ENCODE measurements at places on chromosomes 7 and 10.
A peak's percentile ranks its signal among the peaks of the same experiment; 100 is the strongest.

DNA sequence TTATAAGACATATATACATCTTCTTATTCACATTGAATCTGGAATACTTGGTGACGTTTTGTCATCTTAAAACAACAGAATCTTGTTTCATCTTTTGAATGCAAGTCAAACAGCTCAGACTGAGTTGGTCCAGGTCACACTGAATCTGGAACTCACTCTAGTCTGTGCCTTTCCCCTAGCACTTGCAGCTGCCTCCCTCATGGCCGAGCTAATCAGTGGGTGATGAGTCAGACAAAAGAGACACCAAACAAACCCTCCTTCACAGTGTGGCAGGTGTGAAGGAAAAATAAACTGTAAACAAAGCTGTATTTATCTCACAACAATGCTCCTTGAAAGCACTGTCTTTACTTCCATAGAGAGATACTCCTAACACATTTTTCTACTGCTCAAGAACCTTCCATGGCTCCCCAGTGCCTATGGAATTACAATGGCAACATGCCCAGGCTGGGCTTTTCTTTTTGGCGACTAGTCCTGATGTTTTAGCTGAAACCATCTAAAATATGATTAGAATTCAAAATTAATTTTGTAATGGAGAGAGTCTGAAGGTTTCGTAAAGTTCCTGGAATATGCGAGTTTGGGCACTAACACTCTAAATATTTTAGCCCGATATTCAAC lies 140.0 kb downstream of the ZNF365 start:
- peaks cover 18% of the 10 kb centered on the region for H3K4me1 ChIP-seq
- H3K36me3 ChIP-seq = no peaks in the 10 kb centered on the region
- H3K27me3 ChIP-seq = no peaks in the 10 kb centered on the region
- no peak for DNase-seq

GRCh38 chr7:47951374-47951773 lies 3.1 kb upstream of the PKD1L1 start:
- peaks cover 8% of the 10 kb centered on the region for H3K4me1 ChIP-seq
- no peak for DNase-seq

DNA sequence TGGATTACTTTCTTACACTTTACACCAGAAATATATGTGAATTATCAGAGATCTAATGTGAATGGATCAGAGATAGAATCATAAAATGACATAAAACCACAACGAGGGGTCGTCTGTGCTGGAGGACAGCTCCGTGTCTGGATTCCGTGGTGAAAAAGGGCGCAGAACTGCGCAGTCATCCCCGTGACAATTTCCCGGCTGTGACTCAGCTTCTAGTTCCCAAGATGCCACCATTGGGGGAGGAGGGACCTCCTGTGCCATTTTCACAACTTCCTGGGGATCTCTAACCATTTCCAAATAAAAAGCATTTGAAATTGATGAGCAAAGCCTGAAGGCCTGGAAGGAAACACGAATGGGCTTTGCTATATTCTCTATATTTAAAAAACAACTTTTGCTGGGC lies 72.1 kb downstream of the PDGFA start:
- H3K4me3 ChIP-seq = no peak overlapping the region
- H3K27ac ChIP-seq = no peak overlapping the region
- H3K4me1 ChIP-seq = peaks cover 12% of the 10 kb centered on the region
- no peaks in the 10 kb centered on the region for H3K36me3 ChIP-seq
- no peak for DNase-seq

- peaks cover 2% of the 10 kb centered on the region for H3K36me3 ChIP-seq
- H3K27me3 ChIP-seq = no peaks in the 10 kb centered on the region
- DNase-seq = no peak
- no peaks in the 10 kb centered on the region for H3K4me1 ChIP-seq
These were observed 56.1 kb downstream of the ZNF727 start for GRCh38 chr7:64101126-64101942.

DNA sequence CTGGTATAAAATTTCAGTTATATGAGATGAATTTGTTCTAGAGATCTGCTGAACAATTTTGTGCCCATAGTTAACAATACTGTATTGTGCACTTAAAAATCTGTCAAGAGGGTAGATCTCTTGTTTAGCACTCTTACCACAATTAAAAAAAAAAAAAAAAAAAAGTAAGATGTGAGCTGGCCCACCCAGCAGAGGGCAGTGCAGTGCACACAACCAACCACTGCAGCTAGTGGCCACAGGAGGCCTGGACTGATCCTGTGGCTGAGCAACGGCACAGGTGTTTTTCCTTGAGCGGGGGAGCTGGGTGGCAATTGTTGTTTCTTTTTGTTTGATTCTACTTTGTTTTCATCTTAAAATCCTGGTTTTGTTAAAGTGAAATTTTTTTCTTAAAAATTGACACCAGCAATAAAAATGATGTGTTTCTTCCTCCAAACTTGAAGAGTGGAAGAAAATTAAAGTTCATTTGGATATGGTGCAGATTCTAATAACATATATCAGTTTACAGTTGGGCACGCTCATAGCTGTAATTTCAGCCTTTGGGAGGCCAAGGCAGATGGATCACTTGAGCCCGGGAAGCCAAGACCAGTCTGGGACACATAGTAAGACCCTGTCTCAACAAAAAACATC lies 171.1 kb upstream of the TBX20 start:
- no peak overlapping the region for H3K27ac ChIP-seq
- no peaks in the 10 kb centered on the region for H3K36me3 ChIP-seq
- H3K4me1 ChIP-seq = no peaks in the 10 kb centered on the region
- peak; percentile 23 for DNase-seq

DNA sequence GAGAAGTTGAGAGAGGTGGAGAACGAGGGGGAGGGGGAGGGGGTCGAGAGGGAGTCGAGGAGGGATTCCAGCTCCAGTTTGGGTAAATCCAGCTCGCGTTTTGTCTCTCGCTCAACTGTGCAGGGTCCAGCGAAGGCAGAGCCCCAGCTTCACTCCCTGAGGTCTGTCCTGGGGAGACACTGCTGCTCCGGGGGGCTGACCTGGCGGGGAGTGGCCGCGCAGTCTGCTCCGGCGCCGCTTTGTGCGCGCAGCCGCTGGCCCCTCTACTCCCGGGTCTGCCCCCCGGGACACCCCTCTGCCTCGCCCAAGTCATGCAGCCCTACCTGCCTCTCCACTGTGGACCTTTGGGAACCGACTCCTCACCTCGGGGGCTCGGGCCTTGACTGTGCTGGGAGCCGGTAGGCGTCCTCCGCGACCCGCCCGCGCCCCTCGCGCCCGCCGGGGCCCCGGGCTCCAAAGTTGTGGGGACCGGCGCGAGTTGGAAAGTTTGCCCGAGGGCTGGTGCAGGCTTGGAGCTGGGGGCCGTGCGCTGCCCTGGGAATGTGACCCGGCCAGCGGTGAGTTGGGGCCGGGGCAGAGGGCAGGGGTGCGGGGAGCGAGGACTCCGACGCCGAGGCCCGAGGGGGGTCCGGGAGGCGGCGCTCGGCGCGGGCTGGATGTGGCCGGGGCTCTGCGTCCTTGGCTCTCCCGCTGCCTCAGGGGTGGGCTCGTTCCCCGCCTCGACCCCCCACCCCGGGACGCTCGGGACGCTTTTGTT lies at the start of gene TET1:
Gene TET1, plus strand, starts transcription at position 152 of the 757 bp plus-strand sequence. CDS start 12,002 bp downstream, outside the sequence.
- H3K4me3 ChIP-seq = peak within 1 kb of the TSS; percentile 82
- peaks cover 26% of the 10 kb centered on the region for H3K4me1 ChIP-seq
- DNase-seq = no peak
- no peaks in the 10 kb centered on the region for H3K36me3 ChIP-seq

DNA sequence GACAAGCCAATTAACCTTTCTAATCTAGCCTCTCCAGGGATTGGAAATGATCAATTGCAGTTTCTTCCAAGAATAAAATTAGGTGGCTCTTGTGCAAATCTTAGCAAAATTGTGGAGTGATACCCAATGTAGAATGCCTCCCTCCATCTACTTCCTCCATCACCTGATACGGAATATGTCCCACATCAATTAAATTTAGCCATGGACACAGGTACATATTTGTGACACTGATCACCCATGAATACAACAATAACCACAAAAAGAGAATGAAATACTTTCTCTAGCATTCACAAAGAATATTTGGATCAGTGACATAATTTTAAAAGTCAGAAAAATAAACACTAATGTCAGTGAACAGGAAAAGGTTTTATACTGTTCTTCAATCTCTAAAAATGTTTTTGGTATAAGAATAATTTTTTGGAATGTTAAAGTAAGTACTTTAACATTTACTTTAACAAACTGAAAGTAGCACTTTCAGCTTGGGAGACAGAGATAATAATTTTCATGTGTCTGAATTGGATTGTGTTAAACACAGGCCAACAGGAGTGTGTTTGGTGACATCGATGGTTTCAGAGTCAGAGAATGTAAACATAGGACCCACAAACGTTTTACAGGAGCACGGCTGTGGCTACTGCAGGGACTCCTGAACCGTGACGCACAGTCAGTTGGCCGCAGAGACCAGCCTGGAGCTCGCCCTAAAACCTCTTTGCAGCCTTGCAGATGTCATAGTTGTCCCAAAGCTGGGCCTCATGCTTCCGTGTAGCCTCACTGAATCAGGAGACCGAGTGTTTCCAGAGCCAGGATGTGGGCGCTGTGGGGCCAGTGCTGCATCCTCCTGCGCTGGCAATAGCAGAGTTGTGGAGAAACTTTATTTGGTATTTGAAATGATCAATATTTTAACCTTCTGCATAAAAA lies 7.2 kb downstream of the RBM20 start:
- no peaks in the 10 kb centered on the region for H3K36me3 ChIP-seq
- H3K27me3 ChIP-seq = peaks cover 4% of the 10 kb centered on the region
- DNase-seq = no peak
- H3K4me3 ChIP-seq = no peak overlapping the region
- no peak overlapping the region for H3K27ac ChIP-seq
- peaks cover 17% of the 10 kb centered on the region for H3K4me1 ChIP-seq

DNA sequence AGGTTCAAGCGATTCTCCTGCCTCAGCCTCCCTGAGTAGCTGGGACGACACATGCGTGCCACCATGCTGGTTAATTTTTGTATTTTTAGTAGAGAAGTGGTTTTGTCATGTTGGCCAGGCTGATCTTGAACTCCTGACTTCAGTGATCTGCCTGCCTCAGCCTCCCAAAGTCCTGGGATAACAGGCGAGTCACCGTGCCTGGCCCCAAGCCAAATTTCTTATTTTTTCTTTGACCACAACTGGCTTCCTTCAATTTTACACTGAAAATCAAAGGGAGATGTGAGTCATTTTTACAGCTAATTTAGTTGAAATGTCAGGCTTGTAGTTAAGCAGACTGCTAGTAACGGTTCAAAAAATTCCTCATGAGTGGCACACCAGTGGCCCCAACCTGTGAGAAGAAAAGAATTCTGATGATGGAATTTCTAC lies 7.8 kb downstream of the RNF216 start:
- H3K27me3 ChIP-seq = no peaks in the 10 kb centered on the region
- peak; percentile 13 for DNase-seq
- H3K36me3 ChIP-seq = peaks cover 37% of the 10 kb centered on the region
- H3K4me1 ChIP-seq = peaks cover 62% of the 10 kb centered on the region
- peak overlapping the region; percentile 72 for H3K4me3 ChIP-seq

DNA sequence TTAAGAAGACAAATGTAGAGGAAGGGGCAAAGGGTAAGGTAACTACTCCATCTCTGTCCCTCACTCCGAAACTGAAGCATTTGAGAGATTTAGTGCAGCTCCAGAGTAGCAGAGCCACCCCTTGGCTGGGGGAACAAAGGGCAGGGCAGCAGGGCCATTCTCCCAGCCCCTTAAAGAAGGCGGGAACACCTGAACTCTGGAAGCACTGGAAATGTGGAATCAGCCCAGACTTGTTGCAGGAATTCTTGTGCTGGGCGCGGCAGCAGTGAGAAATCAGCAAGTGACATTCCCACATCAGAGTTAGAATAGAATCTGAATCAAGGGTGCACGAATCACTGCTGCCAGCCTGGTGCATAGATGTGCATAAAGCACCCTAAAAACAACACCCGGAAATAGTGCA lies 34.4 kb upstream of the GRM8 start:
- H3K36me3 ChIP-seq = no peaks in the 10 kb centered on the region
- no peak overlapping the region for H3K27ac ChIP-seq
- H3K27me3 ChIP-seq = peaks cover 11% of the 10 kb centered on the region
- H3K4me1 ChIP-seq = no peaks in the 10 kb centered on the region
- DNase-seq = no peak
- no peak overlapping the region for H3K4me3 ChIP-seq

- peaks cover 20% of the 10 kb centered on the region for H3K27me3 ChIP-seq
- no peak overlapping the region for H3K4me3 ChIP-seq
- H3K4me1 ChIP-seq = no peaks in the 10 kb centered on the region
- no peak for DNase-seq
- no peak overlapping the region for H3K27ac ChIP-seq
- H3K36me3 ChIP-seq = no peaks in the 10 kb centered on the region
These were observed 37.5 kb upstream of the OCM2 start for GRCh38 chr7:98027342-98028033.

DNA sequence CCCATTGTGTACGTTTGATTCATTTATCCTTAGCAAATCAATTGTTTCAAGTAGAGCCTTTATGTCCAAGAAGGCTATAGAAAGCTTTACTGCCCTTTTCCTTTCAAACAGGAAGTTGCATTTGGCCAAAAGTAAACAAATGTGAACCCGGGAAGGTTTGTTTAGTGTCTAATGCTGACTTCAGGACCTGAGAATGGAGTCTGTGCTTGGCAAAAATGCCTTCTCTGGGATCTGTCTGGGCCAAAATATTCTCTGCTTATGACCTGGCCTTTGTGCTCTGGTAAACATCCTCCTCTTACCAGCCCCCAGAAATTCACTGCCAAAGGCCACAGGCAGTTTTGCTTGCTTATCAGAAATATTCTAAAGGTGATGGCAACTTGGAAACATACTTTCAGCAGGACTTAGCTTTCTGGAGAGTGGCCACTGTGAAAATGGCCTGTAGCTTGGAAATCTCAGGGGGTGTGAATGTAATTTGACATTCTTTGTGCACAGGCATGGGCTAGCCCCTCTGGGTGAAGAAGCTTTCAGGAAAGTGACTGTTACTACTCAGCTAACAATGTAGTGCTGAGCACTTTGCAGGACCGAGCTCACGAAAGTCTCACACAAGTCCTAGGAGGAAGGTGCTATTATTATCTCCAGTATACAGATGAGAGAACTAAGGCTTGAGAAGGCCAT lies 199.5 kb downstream of the PTEN start:
- H3K4me3 ChIP-seq = no peak overlapping the region
- DNase-seq = no peak
- peaks cover 11% of the 10 kb centered on the region for H3K36me3 ChIP-seq
- no peaks in the 10 kb centered on the region for H3K27me3 ChIP-seq
- no peak overlapping the region for H3K27ac ChIP-seq

DNA sequence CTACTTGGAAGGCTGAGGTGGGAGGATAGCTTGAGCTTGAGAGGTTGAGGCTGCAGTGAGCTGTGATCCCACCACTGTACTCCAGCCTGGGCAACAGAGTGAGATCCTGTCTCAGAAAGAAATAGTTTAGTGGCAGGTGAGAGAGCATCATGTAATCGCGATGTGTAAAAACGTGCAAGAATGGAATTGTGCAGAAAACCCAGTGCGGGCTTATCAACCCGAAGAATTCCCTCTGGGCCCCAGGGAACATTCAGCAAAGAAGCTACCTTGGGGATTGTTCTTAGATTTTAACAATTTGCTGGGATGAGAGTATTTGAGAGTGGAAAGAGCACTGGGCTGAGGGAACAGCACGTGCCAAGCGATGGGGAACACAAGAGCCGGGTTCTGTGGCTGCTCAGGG lies 107.4 kb upstream of the INSYN2A start:
- no peaks in the 10 kb centered on the region for H3K36me3 ChIP-seq
- no peak overlapping the region for H3K27ac ChIP-seq
- H3K27me3 ChIP-seq = no peaks in the 10 kb centered on the region

GRCh38 chr10:92644921-92645320 lies 44.8 kb upstream of the HHEX start:
- H3K27ac ChIP-seq = no peak overlapping the region
- peaks cover 9% of the 10 kb centered on the region for H3K36me3 ChIP-seq
- DNase-seq = no peak
- no peaks in the 10 kb centered on the region for H3K27me3 ChIP-seq

Data from stimulated activated naive B cell treated with anti-CD40 and anti-IgM and Interleukin-4, amounts not matched to agents 10 μg/mL and 1 μg/mL and 100 μg/mL, for 72 hours (primary cell).